ENCODE measurements at places on chromosomes 5 and 9.

DNA sequence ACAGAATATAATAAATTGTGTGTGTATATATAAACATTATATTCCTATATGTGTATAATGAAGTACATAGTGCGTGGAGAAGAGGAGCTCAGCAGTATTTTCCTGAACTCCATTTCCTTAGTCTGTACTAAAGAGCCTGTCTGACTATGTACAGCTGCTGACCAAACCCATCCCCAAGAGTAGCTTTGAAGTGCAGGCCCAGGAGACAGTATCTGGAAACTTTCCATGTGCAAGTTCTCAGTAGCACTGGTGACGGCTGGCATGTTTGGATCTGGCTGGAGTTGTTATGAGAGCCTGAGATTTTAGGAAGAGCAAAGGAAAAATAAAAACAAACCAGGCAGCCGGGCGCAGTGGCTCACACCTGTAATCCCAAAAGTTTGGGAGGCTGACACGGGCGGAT, 244.2 kb downstream of the RFK start:
- no peak for DNase-seq

DNA sequence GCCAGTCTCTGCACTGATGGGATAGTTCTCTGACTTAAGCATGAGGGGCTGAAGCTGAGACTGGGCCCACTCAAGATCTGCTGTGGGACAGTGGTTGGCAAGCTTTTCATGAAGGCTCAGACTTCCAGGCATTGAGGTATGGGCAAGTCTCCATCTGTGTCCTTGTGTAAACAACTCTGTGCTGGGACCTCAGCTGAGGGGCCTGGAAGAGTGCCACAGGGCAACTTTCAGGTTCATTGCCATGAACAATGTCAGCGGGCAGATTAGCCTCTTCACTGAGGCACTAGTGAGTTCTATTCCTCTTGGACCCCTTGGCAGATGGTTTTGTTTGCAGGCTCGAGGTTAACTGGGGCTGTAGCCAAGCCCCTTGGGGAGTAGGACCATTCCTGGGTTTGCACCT, 127.1 kb downstream of the MRPS30 start:
- no peak for DNase-seq

DNA sequence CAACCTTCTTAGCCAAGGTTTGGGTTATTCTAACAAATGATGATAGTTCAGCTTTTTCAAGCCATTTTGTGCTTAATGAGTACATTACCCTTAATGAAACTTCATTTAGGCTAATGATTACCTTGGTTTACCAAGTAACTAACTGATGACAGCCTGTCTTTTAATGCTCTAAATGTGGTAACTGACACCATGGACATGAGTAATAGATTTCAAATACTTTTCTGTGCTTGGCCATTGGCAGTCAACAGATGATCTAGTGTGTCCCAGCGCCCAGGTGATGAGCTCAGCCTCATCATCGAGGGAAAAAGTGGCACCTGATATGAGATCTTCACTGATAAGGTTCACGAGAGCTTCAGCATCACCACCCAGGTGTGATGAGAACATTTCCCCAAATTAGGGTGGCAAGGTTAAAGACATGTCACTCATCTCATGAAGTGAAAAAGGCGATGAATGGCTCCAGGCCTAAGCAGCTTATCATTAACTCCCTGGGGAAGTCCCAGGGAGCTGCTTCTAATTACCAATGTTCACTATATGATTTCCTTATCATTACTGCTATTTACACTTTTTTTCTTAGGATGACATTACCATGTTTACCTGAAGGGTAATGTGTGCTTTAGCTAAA, 296.0 kb downstream of the SPOCK1 start:
- DNase-seq = no peak

DNA sequence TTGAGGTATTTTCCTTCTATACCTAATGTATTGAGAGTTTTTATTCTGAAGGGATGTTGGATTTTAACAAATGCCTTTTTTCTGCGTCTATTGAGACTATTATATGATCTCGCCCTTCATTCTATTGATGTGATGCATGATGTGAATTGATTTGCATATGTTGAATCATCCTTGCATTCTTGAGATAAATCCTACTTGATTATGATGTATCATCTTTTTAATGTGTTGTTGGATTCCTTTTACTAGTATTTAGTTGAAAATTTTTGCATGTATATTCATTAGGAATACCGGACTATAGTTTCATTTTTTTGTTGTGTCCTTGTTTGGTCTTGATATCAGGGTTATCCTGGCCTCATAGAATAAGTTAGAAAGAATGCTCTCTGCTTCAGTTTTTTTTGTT, 169.7 kb downstream of the NPR3 start:
- no peak for DNase-seq

DNA sequence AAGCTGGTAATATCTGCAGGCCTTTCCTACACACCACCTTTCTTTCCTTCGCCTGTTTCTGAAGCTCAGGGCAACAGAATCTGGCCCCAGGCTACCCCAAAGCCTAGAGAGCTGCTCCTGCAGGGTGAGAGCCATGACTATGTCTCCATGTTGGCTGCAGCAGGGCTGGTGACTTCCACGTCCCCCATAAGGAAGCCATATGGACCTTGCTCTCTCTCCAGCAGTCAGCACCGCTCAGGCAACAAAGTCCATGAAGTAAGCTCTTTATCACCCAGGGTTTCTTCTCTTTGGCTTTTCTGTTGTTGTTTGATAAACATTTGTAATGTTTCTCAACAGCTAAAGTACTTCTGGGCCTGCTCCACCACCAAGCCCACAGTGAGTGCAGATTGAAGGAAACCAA, 125.2 kb downstream of the SLIT3 start:
- DNase-seq = no peak

- no peak for DNase-seq
Measured at GRCh38 chr5:72938206-72938605, 17.6 kb upstream of the FCHO2 start.

DNA sequence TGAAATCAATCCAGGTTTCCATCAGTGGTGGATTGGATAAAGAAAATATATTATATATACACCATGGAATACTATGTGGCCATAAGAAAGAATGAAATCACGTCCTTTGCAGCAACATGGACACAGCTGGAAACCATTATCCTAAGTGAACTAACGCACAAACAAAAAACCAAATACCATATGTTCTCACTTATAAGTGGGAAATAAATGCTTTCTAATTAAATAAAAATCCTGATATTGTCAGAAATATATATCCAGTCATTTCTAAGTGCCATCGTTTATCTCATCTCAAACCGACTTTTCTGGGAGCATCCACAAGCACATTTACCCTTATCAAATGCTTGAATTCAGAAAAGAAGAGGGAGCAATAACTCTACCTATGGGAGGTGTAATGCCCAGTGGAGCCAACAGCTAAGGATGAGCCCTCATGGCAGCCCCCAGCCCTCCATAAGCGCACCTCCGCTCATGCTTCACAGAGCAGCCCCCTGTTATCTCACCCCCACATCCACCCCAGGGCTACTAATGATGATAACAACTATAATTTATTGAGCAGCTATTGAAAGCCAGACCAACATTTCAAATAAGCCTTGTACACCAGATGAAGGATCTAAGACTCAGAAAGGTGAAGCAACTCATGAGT, 101.7 kb upstream of the SPOCK1 start:
- no peak for DNase-seq

DNA sequence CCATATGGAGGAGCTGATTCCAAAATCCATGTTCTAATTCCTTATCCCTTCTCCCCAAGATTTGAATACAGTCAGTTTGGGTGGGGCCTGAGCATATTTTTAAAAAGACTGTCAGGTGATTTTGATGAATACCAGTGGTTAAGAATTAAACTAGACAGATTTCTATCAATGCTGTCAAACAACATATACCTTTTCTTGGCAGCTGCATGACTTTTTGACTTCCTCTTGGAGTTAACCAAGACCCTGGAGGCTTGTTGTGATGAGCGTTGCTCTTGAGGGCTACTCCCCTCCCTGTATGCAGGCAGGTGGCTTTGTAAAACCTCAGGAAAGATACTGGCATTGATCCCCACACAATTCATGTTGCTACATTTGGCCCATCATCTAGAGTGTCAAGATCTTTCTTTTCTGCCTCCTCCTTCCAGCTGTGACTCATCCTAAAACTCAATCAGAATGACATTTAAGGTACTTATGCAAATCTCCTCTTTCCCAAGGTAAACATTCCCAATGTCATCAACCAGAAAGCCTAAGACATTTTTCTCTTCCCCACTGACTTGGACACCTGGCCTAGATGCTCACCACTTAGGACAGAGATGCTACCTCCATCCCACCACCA, 61.7 kb downstream of the PPP2R2B start:
- DNase-seq = no peak

DNA sequence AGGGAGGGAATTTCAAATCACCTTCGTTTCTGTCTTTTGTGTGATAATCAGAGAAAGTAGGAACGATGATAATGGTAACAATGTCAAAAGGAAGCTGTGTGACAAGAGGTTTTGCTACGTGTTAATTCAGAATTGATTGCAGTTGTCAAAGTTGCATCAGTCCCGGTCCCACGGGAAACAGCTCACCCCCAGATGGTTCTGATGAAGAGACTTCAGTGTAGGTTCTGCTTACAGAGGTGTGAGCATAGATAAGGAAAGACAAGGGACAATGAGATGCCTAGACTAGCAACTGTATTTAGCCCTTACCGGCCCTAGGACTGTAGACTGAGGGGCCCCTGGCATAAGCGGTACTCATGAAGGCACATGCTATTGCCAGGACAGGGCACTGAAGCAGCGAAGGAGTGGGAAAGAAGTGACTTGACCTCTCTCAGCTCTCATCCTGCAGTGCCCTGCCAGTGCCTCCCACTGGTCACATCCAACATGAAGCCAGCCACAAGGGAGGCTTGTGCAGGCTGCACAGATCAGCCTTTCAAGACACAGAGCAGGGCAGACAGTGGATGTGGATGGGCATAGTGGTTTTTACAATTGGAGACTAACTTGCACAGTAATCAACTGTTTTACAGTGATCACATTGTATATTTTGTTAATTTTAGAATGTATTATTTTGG, 21.1 kb downstream of the PDE8B start:
- DNase-seq = no peak

DNA sequence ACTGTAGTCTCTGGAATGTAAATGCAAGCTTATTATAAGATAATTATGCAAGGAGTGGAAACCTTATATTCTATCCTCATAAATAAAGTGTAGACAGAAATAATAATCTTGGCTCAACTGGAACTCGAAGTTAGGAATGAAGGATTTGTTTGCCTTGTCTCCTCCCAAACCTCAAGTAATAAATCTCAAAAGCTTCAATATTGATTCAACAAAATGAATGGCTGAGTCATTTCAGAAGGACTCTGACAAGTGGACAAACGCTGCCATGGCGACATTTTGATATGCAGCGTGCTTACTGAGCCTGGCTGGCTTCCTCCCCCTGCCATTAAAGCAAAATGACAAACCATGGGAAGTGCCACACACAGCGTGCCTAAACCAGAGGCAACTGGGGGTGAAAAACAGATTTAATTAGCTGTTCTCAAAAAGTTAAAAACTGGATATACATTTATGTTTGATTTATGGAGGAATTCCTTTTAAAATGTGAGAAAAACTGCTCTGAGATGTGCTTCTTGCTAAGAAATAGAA, 10.5 kb upstream of the ADGRV1 start:
- no peak for DNase-seq

DNA sequence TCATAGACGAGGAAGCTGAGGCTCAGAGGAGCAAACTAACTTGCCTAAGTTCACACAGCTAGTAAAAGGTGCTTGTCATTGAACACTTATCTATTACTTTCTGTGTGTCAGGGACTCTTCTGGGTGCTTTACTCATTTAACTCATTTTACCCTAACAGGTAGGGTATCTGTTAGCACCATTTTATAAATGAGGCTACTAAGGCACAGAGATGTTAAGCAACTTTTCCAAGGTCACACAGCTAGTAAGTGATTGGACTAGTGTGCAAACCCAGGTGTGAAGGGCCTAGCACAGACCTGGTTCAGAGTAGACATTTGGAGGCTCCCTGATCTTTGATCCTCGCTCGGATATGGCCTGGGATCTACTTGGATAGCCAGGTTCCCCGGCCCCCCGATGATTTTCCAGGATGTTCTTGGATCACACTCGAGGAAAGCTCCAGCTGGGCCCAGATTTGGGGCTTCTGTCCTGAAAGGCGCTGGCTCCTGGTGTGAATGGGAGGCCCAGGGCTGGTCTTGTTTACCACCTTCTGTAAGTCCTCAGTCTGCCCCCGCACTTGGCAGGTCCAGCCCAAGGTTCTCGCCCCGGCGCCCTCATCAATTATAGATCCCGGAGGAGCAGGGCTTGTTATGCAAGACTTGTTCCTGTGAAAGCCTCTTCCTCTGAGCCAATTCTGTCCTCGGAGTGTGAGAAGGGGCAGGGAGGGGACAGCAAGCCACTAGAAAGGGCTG, 37.5 kb downstream of the GSN start:
- no peak for DNase-seq

GRCh38 chr5:133376986-133377385, 235.4 kb downstream of the FSTL4 start:
- no peak for DNase-seq

DNA sequence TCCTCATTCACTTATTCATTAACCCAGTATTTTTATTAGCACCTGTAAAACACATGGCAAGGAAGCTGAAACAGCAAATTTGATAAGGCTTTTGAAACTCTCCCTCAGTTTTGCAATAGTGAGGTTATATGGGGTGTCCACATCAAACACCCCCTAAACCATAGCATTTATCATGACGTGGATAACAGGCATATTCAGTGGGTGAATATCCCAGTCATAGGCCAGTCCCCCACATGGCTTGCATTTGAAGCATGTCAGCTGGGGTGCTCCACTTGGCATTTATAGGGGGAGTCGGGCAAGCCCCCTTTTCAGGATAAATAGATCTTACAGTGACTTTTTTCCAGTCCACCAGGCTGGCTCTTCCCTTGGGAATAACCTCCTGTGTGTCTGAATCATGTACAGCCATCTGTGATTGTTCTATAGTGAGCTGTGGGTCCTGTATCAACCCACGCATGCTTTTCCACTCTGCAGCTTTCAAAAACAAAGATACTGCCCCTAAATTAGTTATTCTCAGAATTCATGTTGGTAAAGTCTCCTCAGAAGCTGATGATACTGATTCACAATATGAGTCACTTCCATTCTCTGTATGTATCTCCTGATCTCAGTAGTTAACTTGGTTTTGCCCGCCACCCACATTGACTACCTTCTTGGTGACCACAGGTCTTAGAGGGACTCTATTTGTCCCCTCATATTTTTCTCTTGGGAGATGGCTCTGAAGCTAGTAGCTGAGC, 84.4 kb upstream of the SPIN1 start:
- DNase-seq = no peak

DNA sequence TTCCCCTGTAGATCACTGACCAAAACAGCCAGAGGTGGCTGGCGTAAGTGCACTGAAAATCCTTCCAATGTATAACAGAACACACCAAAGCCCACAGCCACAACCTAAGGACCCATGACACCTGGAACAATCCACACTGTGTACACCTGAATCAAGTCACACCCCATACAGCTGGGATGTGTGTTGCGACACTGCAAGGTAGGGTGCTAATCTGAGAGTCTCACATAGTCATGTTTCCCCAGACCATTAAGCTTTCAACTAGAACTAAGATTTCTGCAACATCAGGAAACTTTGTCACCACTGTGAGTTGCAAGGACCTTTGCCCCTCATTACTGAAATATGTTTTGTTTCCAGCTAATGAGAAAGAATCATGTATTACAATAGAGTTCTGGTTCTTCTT, 59.4 kb downstream of the MED27 start:
- no peak for DNase-seq

GRCh38 chr5:312845-313244, 8.7 kb upstream of the AHRR start:
- DNase-seq = no peak
